ENCODE measurements at places on chromosomes 2 and 18.

- no peak for DNase-seq
Observed at GRCh38 chr2:71647356-71647755, 194.0 kb downstream of the DYSF start.

DNA sequence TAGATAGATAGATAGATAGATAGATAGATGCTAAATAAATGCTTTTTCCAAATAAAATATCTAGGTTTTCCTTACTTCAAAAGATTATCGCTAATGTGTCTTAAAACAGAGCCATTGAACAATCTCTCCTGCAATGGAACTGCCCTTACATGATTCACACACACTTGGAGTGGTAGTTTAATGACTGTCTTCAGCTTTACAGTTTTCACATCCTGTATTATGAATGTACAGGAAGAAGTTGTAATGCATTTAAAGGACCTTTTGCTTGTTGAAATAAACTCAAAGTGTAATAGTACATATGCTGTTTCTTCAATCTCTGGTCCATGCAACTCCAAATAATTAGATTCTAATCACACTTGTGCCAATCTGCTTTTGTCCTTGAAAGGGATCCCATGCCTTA, 797.6 kb upstream of the CDH2 start:
- no peak for DNase-seq

- DNase-seq, result peak; percentile 92
Observed at GRCh38 chr2:74564222-74564621, 9.7 kb downstream of the DOK1 start.

DNA sequence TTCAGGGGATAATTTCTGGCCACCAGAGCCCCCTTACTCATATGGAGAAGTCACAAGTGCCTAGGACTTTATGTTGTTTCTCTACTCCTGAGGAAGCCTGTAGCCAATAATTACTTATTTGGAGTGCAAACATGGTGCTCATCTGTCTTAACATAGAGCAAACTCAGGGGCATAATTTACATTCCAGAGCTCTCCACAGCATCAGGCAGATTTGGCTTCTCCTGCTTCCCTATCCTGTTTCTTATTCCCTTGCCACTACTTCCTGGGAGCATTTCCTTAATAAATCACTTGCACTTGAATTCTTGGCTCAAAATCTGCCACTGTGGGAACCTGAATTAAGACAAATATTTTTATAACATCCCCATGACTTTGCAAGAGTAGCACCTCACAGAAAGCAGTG, 960.9 kb downstream of the SOCS6 start:
- peak; percentile 11 for DNase-seq

DNA sequence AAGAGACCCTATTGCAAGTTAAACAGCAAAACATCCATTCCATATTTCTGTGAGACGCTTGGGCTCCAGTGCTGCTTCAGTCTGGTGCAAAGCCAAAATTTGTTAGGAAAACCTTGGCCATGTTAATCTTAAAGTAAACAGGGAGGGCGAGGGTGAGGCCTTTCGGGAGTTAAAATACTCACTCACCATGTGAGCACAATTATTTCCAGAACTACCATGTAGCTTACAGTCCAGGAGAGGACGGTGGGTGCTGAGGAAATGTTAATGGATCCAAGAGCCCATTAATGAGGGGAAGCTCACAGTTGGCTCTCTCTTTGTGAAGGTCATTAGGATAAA, 286.4 kb downstream of the SLC8A1 start:
- no peak for DNase-seq

- DNase-seq, result peak; percentile 75
Observed at GRCh38 chr2:5803547-5803946, 111.4 kb downstream of the SOX11 start.

DNA sequence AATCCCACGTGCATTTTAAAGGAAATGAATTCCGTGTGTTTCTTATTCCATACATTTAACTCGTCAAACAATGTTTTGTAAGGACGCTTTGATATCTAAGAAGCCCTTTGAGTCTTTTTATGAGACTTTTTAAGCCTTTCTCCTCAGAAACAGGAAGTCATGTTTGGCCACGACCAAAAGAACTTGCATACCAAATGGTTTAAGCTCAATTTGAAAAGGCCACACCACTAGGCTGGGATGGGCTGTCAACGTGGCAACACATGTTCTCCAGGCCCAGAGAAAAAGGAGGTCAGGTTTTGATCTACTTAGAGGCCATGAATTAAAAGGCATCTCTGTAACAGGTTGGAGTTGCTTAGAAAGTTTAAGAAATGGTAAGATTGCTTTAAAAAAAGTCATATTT, 441.8 kb downstream of the CMPK2 start:
- no peak for DNase-seq

- DNase-seq, result no peak
Observed at GRCh38 chr2:8534729-8535468, 147.0 kb upstream of the ID2 start.

DNA sequence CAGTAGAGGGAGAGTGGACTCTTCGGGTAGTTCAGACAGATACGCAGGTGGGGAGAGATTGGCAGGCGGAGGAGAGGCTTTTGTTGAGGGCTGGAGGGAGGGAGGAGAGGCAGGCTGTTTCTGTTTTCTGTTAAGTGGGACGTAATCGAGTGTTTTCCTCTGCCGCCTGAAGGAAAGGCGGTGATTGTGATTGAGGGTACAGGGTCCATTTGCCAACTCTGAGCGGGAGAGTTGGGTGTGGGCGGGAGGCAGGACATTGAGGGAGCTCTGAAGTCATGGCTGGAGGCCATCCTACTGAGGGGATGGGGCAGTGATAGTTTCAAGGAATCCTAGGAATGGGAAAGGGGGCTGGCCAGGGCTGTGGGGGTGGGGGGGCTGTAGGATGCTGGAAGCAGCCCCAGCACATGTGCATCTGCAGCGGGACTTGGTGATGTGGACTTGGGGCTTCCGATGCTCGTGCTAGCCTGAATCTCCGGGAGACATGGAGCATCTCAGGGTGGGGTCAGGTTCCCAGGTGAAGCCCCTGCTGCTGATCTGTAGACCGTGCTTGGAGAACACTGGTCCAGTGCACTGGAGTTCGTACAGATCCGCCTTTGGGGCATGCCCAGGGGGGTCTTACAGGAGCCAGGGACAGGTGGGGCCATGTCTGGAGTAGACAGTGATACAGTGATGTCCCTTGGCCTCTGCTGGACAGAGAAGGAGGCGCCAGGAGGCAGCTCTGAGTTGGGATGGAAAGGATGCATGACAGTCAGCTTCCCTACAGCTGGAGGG, 167.5 kb downstream of the AGAP1 start:
- no peak for DNase-seq

DNA sequence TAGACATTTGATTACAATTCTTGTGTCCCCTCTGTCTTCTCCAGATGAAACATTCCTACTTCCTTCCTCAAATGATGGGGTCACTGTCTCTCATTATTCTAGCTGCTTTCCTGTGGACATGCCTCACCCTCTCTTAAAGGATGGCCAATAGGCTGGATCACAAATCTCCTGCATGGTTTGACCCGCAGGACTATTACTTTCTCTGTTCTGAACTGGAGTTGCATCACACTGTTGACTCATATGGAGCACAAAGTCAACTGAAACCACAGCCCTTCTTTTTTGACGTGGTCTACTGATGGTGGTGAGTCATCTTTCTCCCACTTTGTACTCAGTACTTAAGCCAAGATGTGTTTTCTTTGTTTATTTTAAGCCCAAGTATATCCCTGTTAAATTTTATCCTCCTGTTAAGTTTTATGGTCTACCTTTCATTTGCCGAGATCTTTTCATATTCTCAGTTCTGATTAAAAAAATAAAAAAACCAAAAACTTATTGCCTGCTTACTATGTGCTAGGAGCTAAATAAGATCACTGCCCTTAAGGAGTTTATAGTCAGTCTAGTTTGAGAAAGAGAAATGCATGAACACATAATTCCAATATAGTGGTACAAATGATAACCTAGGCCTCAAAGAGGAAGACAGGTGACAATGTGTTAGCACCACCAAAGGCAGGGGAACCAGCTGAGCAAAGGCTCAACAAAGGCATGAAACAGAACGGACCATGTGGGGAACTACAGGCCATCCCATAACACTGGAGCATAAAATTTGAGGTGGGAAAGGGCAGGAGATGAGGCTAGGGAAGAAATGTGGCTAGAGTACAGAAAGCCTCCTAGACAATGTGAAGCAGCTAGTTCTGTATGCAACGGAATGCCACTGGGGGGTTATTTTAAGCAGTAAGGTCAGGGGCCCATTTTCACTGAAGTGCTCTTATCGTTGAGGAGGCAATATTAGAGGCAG, 67.6 kb upstream of the ZFP36L2 start:
- peak; percentile 98 for DNase-seq

GRCh38 chr2:218066926-218067515, 2.0 kb upstream of the RUFY4 start:
- DNase-seq, result no peak

Data from A172 (cell line).